Stimulated activated CD8-positive, alpha-beta memory T cell treated with anti-CD3 and anti-CD28 coated beads, Interleukin-4, amount 100 ng/mL, for 1 hour (primary cell): ENCODE measurements at places on chromosomes 6 and 20.

GRCh38 chr20:11845340-11845739 is 72.4 kb upstream of the BTBD3 start:
- no peak for DNase-seq

DNA sequence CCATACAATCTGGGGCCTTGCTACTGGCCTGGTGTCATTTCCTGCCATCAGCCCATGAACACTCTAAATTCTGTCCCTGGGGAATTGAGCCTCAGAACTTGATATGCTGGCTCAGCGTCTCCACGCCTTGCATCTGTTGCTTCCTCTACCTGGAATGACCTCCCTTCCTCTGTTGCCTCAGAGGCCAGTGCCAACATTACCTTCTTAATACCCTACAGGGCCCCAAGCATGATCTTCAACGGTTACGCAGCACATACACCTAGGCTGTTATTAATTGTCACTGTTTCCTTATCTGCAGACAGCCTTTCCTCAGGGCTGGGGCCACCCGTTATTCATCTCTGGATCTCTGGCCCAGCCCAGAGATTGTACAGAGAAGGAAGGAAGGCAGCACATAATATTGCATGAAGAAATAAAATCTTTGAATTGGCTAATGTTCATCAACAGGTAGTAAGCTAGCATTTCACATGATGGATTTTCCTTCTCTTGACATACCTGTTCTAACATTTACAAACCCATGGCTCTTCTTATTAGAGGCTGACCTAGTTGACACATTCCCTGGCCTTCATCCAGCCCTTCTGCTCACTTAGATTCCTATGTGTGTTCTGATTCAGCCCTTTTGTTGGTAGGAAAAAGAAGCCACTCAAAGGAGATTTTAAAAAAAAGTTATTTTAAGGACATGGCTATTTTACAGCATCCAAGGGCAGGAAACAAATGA is 8.4 kb upstream of the RNF182 start:
- no peak for DNase-seq

DNA sequence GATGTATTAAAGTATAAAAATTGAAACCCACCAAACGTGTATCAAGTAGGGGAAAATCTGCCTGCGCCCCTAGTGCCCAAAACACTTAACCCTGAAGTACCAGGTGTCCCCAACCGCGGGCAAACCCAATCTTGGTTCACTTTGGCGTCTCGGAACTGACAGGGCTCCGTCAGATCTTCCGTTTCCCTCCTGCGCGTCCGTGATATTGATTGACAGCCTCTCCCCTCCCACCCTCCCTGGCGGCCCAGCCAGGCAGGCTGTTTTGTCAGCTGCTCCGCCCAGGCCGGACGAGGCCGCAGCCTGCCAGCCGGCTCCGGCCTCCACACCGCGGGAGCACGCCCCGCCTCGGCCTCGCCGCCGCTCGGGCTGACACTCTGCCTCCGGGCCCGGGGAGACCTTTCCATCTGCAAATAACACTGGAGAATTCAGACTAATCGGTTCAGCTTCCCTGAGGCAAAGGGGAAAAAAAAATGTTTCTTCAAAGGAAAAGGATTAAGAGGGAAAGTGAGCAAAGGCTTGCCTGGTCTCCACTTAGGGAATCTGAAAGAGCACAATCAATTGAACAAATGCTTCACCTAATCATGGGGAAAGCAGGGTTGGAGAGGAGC is 234.9 kb upstream of the MCHR2 start:
- no peak for DNase-seq

DNA sequence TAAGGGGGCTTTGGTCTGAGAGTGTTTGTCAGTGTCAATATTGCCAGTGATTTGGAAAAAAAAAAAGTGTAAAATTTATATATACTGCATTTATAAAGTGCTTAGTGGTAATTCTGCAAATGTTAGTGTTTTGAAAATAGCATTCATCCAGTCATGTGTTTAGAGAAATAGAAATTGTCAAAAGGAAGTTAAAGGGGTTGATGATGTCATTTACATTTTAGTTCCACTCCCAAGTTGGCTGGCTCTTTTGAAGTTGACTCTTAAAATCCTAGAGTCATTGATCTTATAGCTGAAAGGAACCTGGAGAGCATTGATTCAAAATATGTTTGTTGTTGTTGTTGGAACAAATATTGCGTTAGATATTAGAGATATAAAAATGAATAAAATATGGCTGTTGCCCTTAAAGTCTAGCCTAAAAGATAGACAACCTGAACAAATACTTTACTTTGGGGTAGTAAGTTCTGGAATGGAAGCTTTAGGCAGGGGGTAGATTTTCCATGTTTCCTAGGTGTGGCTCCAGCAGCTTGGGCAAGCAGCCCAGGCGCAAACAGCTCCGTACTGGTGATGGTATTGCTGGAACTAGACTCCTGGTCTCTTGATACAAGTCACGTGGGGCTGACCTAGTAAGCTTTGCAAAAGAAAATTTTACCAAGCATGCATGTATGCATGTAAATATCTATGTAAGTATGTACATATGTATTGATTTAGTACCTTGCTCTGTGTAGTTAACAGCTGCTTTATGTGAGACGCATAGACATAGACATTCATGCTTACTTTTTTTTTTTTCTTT is 46.3 kb downstream of the HIVEP1 start:
- DNase-seq: no peak

GRCh38 chr6:4381381-4381780 is 246.0 kb upstream of the ECI2 start:
- no peak for DNase-seq

GRCh38 chr20:14925300-14925699 is 587.9 kb upstream of the FLRT3 start:
- DNase-seq: no peak

DNA sequence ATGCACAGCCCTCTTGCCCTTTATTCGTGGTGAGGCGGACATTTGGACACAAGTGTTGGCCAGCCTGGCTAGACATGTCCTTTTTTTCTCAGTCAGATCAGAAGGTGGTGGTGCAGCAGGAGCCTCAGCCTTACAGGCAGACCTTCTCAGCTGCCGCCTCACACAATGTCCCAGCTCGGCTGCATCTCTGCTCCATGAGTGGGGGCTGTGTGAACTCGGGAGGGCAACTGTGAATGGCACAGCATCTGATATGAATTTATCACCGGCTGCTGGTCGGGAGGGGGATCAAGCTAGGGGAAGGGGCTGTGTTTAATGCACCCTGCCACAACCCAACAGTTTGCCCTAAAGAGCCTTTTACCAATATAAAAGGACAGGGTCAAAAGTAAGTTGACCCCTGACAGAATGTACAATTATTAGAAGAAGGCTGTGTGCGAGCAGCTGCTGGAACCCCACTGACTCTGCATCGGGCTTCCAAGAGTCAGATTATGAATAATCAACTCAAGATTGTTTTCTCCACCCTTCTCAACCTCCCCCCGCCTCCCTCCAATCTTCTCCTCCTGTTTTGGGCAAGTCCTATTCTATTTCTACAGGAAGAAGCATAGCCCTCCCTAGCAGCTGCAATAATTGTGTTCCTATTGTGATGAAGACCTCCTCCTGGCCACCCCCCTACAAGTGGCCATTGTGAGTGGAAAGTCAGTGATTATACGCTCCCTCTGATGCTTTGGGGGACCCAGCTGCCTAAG is 245.2 kb downstream of the PKHD1 start:
- no peak for DNase-seq

- DNase-seq: no peak
Observed at GRCh38 chr20:57908704-57909630, 199.2 kb upstream of the PMEPA1 start.

DNA sequence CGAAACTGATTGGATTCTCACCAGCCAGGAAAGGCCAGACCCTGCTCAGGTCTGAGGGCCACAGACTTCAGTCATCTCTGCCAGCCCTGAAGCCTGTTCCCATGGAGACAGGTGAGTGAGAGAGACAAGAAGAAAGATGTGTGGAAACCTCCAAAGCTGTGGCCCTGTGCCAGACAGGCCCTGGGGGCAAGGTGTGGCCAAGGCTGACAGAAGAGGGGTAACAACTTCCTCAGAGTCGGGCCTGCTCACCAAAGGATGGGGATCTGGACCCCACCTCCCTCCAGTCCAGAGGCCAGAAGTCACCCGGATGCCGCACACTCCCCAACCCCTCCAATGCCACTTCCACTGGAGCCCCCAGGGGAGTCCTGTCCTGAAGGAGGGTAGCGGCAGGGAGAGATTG is 73.6 kb downstream of the MDGA1 start:
- DNase-seq: no peak

DNA sequence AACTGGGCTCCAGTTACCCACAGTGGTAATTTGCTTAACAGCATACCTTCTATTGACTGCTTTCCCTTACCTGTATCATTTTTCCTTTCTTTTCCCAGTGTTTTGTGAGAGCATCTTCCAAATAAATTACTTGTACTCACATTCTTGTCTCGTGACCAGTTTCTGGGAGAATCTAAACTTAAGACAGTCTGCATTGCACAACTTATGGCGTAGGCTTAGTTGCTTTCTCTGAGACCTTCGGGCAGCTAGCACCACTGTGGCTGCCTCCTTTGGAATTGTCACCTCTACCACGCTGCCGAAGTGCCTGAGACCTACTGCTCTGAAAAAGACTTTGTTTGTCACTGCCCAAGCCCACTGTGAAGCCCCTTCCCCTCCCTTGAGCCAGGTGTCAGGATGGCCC is 188.1 kb upstream of the BMP2 start:
- no peak for DNase-seq

GRCh38 chr6:166714187-166714510 is 87.1 kb upstream of the RPS6KA2 start:
- no peak for DNase-seq

DNA sequence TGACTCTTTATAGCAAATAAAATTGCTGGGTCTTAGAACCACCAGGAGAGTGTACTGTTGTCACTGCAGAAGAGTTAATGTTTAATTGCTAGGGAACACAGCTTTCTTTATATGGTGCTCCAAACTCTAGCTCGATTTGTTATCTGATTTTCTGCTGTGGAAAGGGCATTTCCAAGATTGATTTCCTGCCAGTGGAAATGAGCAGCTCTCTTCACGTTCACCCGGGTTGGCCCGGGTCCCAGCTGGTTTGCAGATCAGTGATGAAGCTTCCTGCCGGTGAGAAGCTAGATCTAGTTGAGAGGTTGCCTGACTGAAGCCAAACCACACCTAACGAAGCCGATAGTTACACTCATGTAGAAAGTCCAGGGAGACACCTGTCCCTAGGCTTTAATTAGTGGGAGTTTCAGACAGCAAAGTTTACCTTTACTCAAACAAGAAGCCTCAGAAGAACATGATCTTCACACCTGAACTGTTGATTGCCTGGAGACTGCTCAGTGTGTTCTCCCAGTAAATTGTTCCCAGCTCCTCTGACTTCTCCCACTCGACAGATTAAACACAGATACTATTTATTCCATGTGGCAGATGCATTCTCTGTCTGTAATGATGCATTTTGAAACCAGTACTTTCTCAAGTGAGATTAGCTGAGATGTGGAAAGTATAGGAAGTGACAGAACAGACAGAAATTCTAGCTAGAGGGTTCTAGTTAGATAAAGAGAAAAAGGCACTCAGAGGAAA is 27.8 kb downstream of the PAQR8 start:
- DNase-seq: peak; percentile 22

DNA sequence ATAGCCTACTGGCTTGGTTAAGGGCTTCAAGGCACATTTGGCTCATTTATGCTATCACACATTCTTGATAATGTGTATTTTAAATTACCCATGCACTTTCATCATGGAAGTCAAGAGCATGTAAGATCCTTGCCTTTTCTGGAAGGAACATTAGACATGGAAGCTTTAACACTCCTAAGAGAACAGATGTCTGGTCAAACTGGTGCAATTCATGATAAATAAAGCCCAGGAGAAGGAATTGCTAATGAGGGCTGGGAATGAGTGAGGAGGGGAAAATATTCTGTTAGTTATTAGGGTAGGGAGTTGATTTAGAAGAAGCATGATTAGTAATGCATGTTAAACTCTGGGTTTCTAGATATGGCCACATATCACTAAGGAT is 688.6 kb upstream of the CITED2 start:
- no peak for DNase-seq
